Right renal pelvis (tissue), 4 donors: ENCODE measurements at places on chromosomes 1 and 21. TPM values are rescaled to one million over a fixed set of nuclear protein-coding genes. Genes with fewer than 3 reads are reported as not detected.

DNA sequence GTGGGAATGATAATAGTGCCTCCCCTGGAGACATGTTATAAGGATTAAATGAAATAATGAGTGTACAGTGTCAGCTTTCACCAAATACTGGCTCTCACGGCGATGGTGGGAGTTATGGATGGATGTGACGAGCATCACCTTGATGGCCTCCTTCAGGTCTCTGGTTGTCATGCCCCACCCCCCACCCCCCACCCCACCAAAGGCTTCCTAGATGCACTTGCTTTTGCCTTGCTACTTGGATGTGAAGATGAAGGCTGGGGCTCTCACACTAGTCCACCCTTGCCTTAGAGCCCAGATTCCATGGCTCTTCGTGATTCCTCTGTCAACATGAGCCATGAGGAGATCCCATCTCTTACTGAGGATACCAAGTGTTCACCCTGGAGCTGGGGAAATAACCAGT is 412.3 kb downstream of the NPHP4 start:
- no peak for DNase-seq

DNA sequence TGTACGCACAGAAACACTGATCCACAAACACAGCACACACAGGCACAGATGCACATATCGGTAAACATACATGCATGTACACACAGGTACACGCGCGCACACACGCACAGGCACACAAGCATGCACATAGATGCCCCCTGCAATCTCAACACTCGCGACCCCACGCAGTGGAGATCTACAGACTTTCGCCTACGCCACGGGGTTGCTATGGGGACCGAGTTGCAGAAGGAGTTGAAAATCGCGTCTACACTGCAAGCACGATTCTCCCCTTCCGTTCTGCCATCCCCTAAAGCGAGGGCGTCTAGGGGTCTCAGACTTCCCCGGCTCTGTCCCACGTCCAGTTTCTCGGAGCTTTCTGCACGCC is 826 bp downstream of the TRIM17 start:
- no peak for DNase-seq

DNA sequence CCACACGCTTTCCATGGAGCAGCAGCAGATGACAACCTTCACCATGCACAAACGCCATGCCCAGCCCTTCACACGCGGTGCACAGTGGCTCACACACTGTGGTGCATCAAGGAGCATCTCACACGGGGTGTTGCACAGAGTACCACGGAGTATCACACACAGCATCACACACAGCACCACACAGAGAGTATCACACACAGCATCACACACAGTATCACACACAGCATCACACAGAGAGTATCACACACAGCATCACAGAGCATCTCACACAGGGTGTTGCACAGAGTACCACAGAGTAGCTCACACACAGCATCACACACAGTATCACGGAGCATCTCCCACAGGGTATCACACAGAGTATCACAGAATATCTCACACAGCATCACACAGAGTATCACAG is 122.2 kb upstream of the RAB4A start:
- no peak for DNase-seq

MATN1 gene
- polyA plus RNA-seq: 0.21 TPM

- DNase-seq: no peak
These were observed 119.7 kb downstream of the PLPPR4 start for GRCh38 chr1:99384021-99384420.

GRCh38 chr1:219323426-219323825 is 149.7 kb downstream of the LYPLAL1 start:
- DNase-seq: no peak

DNA sequence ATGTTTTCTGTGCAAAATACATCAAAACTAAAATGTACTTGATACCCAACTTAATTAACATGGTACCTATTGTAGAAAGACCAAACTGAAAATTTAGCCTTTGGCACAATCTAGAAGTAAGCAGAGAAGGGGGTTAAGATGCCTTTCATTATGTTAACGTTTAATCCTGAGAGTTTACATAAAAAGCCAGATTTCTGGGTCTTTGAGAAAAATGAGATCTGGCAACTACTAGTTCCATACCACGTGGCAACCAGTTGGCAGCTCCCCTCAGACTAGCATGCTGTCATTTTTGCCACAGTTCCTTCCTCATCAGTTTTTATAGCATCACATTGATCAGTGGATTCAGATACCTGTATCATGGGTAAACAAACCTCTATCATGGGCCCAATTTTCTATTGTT is 1.5 kb downstream of the RO60 start:
- DNase-seq: no peak

DNA sequence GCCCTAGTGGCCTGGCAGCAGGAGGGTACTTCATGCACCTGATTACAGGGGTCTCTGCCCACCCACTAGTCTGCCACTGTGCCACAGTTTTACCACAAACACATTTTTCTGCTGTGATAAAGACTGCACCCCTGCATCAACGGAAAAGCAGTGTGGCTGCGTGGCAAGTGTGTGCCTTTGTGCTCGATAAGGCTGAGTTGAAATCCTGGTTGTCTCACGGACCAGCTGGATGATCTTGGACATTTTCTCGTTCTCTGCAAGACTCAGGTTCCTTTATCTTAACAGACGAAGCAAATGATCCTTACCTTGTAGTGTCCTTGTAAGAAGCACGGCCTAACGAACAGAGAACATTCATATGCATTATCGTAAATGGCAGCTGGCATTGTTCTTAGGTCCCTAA is 10.2 kb downstream of the GRHL3 start:
- no peak for DNase-seq

TNFRSF4 gene
- 1.8 TPM for polyA plus RNA-seq

UAP1 gene
- 32.8 TPM for polyA plus RNA-seq

MIXL1 gene
- polyA plus RNA-seq: 0.38 TPM

DNA sequence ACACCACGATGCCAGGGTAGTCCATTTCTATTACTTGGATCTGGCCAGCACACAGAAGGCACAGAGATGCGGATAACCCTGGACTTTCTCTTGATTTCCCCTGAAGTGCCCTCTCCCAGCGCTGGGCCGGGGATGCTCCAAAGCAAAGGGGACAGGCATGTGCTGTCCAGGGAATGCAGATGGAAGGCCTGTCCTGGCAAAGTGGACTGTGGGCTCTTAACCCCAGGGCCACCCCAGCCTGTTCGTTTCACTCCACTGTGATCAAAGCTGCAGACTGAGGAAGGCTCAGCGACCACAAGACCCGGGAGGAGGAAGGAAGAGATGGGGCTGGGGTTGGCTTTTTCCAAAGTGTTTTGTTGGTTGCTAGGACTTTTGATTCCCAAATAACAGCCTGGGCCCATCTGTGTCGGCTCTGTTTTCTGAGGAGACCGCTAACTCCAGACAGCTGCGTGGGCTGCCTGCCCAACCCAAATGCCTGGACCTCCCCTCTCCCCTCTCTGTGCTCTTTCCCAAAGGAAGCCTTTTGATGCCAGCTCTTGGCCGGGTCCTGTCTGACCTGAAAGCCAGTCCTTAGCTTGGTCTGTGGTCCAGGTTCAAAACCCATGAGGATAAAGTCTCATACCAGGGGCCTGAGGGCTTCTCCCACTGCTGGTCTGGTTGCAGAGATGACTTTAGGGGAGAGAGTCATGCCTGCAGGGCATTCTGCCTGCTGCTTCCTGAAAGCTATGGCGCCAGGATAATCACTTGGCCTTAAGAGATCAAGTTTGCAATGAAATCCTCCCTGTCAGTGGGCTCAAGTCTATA is 119.6 kb upstream of the CD34 start:
- DNase-seq: peak; percentile 45
